ENCODE measurements at places on chromosomes 7 and 10.

DNA sequence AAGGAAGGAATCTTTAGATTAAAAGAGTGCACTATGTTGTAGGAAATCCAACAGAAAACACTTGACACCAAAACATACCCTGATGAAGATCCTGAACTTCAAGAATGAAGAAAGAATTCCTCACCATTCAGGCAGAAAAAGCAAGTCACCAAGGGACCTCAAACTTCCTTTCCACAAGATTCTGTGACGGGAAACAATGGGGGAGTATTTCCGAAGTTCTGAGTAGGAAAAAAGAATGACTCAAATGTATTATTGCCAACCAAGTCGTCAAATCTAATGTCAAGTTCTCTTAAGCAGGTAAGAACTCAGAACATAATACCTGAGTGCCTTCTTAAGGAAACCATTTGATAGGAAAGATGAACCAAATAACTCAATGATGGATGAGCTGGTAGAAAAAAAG lies 44.7 kb upstream of the MTURN start:
- DNase-seq: no peak

GRCh38 chr7:35792472-35792871 lies 8.4 kb upstream of the SEPTIN7 start:
- no peak for DNase-seq

GRCh38 chr10:58765910-58766309 lies 253.2 kb downstream of the BICC1 start:
- DNase-seq: no peak

DNA sequence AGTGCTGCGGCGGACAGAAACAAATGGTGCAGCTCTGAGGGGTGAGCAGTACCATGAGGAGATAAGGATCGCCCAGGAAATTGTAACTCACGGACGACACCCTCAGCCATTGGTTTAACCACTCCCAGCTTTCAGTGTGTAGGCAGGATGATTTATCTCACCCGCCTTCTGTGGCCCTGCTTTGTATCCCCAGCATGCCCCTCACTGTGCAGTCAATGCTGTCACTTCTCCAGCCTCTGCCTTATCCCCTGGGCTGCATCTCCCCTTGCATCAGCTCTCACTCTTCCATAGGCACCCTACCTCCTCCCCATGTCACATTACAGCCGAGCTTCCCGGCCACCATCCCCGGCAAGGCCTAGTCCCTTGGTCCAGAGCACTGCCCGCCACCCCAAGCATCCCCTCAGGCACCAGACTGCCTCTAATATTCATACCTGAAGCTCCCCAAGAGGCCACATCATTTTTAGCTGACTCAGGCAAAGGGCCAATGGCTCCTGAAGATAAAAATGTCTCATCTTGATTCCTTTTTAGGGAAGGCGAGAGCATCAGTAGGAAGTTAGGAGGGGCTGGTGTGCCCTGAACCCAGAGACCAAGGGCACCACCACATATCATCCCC lies 77.1 kb downstream of the CARD11 start:
- no peak for DNase-seq

- no peak for DNase-seq
These were observed 182.1 kb downstream of the CHCHD3 start for GRCh38 chr7:132899833-132900232.
